ENCODE measurements at places on chromosomes 6 and 20.

- DNase-seq = no peak
- peaks cover 86% of the 10 kb centered on the region for H3K27me3 ChIP-seq
- peaks cover 21% of the 10 kb centered on the region for H3K4me1 ChIP-seq
- H3K4me3 ChIP-seq = no peak overlapping the region
- H3K27ac ChIP-seq = no peak overlapping the region
Observed at GRCh38 chr6:100468016-100468622, 3.4 kb upstream of the SIM1 start.

DNA sequence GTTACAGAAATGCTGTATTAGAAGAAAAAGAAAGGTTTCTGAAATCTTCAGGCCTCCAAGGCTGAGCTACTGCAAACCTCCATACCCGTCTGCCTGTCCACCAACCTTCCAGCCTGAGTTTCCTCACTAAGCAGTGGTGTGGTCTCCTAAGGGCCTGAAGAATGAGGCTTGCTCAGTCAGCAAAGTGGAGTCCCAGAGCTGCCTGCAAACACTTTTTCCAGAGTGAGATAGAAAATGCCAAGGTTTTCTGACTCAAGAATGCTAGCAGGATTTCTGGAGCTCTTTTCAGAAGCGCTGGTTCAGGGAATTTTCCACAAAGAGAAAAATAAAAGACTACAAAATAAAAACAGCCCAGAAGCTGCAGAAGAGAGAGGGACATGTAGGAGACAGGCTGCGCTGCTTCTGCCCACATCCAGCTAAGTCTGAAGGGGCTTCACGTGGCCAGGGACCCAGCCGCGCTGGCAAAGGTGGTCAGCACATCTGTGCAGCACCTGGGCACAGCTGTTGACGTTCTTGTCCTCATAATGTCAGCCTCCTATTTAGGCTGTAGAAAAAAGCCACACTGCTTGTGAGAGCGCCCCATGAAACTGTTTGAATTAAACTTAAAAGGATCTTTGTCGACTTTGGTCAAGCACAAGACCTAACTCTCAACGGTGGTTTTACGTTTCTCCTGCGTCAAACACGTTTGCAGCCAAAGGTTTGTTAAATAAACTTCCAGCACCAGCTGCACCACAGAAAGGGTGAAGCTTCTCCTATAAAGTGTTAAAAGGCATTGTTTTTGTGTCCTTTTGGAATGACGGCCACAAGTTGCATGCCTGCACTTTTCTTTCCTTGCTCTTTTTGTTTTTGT lies 209.0 kb downstream of the THBS2 start:
- DNase-seq = no peak
- no peak overlapping the region for H3K27ac ChIP-seq
- peaks cover 1% of the 10 kb centered on the region for H3K4me1 ChIP-seq
- no peaks in the 10 kb centered on the region for H3K27me3 ChIP-seq
- no peaks in the 10 kb centered on the region for H3K36me3 ChIP-seq

GRCh38 chr6:144749263-144749662 lies 464.1 kb downstream of the UTRN start:
- H3K4me1 ChIP-seq = peaks cover 1% of the 10 kb centered on the region
- no peak overlapping the region for H3K27ac ChIP-seq
- DNase-seq = no peak
- H3K27me3 ChIP-seq = no peaks in the 10 kb centered on the region

DNA sequence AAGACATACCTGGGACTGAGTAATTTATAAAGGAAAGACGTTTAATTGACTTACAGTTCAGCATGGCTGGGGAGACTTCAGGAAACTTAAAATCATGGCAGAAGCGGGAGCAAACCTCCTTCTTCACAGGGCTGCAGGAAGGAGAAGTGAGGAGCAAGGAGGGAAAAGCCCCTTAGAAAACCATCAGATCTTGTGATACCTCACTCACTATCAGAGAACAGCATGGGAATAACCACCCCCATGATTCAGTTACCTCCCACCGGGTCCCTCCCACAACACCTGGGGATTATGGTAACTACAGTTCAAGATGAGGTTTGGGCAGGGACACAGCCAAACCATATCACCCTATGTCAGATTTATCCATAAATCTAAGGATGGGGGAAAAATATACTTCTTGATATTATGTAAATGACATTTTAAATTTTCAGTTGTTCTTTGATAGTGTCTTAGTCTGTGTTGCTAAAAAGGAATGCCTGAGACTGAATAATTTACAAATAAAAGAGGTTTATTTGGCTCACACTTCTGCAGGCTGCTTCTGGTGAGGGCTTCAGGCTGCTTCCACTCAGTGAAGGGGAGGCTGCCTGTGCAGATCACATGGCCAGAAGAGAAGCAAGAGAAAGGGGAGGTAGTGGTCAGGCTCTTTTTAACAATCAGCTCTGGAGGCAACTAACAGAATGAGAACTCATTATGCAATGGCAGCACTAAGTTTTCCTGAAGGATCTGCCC lies 1.2 kb upstream of the MCM9 start:
- H3K36me3 ChIP-seq = peaks cover 12% of the 10 kb centered on the region
- no peaks in the 10 kb centered on the region for H3K27me3 ChIP-seq
- H3K27ac ChIP-seq = no peak overlapping the region
- no peak for DNase-seq
- H3K4me1 ChIP-seq = no peaks in the 10 kb centered on the region

DNA sequence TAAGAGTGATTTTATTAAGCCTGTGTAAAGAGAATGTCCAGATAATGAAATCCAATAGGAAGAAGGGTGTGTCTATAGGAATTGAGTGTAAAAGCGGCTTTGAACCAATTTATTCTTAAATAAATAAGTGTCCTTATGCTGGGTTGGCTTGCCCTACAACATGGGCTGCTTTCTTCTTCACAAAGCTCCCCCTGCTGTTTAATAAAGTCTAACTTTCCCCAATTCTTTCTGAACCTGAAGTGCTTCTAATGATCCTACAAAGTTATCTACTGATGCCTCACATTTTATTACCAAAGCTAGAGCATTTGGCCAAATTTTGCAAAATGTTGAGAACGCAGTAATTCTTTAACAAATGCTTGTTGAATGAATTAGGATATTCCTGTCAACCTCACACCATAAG lies 36.3 kb upstream of the SIRT5 start:
- no peak overlapping the region for H3K4me3 ChIP-seq
- H3K27ac ChIP-seq = no peak overlapping the region
- peaks cover 7% of the 10 kb centered on the region for H3K27me3 ChIP-seq
- DNase-seq = peak; percentile 63

GRCh38 chr6:7324520-7324919 lies 11.5 kb upstream of the SSR1 start:
- H3K4me1 ChIP-seq = no peaks in the 10 kb centered on the region
- H3K36me3 ChIP-seq = no peaks in the 10 kb centered on the region
- no peaks in the 10 kb centered on the region for H3K27me3 ChIP-seq
- no peak overlapping the region for H3K4me3 ChIP-seq
- DNase-seq = no peak

GRCh38 chr6:15359335-15359862 lies 113.5 kb downstream of the JARID2 start:
- DNase-seq = no peak
- no peak overlapping the region for H3K27ac ChIP-seq
- no peak overlapping the region for H3K4me3 ChIP-seq
- peaks cover 11% of the 10 kb centered on the region for H3K4me1 ChIP-seq
- no peaks in the 10 kb centered on the region for H3K27me3 ChIP-seq

Measured in mesenchymal stem cell (in vitro differentiated cells and primary cell).